GM12878 (cell line): ENCODE measurements at places on chromosomes 2 and 18.

GRCh38 chr18:48814490-48815178, 136.1 kb downstream of the SMAD7 start:
- no peaks in the 10 kb centered on the region for H3K27me3 ChIP-seq
- no peak overlapping the region for H3K4me3 ChIP-seq

GRCh38 chr2:154368153-154368552, 330.3 kb upstream of the KCNJ3 start:
- no peaks in the 10 kb centered on the region for H3K36me3 ChIP-seq
- no peak for DNase-seq
- H3K4me3 ChIP-seq, result no peak overlapping the region
- H3K27me3 ChIP-seq, result no peaks in the 10 kb centered on the region
- H3K27ac ChIP-seq, result no peak overlapping the region

DNA sequence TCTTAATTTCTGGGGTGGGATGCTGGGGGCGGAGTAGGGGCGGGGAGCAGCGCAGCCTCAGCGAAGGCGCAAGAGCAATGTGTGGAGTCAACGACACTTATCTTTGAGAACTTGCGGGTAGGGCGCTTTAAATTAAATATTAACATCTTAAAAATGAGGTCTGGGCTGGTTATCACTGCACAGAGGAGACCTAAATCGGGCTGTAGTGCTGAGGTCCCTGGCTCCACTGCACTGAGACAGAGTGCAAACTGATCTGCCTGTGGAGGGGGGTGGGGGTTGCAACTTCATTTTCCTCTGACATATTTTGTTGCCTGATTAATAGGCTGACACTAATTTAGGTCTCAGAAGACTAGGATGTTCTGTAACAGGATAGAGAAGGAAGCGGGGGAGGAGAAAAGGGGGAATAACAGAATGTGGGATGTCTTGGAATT, 253.0 kb upstream of the FANCL start:
- no peak for DNase-seq
- H3K27ac ChIP-seq, result no peak overlapping the region
- H3K4me1 ChIP-seq, result no peaks in the 10 kb centered on the region

- no peak for DNase-seq
- no peak overlapping the region for H3K4me3 ChIP-seq
- no peaks in the 10 kb centered on the region for H3K27me3 ChIP-seq
- H3K36me3 ChIP-seq, result no peaks in the 10 kb centered on the region
- no peaks in the 10 kb centered on the region for H3K4me1 ChIP-seq
These were observed 2.7 kb upstream of the ZC3H6 start for GRCh38 chr2:112272669-112273068.

- no peak overlapping the region for H3K27ac ChIP-seq
- DNase-seq, result no peak
- H3K36me3 ChIP-seq, result no peaks in the 10 kb centered on the region
These were observed 146.8 kb downstream of the SEPTIN10 start for GRCh38 chr2:109466674-109467575.

- no peaks in the 10 kb centered on the region for H3K27me3 ChIP-seq
- H3K27ac ChIP-seq, result no peak overlapping the region
- no peak for DNase-seq
- no peak overlapping the region for H3K4me3 ChIP-seq
These were observed 4.0 kb downstream of the DHRS9 start for GRCh38 chr2:169073211-169073962.

DNA sequence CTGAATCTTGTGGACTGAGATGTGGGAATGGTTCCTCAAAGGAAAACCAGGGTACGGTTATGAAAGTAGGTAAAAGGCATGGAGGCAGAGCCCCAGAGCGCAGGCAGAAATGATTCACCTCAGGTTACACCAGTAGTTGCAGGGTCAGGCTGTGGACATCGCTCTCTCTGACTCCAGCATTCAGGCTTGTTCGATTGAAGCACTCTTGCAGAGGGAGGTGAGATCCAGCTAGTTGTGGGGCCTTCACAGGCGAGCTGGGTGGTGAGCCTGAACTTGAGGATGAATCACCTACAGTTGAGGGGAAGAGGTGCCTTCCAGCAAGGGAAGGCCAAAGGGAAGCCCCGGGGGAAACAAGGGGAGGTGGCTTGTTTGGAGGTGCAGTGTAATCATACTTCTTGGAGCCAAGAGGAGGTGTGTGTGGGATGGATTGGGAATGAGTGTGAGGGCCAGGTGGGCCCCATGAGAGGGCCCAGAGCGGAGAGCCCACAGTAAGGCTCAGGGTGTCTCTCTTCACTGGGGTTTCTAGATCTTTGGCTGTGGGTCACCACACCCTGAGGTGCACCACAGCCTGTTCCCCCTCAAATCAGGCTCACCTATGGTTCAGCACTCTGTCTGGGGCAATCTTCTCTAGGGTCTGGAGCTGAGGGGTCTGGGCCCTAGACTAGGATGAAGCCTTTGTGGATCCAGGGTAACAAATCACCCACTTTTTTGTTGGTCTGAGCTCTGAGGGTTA, 48.5 kb upstream of the MCFD2 start:
- H3K4me1 ChIP-seq, result no peaks in the 10 kb centered on the region
- H3K27me3 ChIP-seq, result no peaks in the 10 kb centered on the region
- H3K27ac ChIP-seq, result no peak overlapping the region
- H3K4me3 ChIP-seq, result no peak overlapping the region

- H3K4me1 ChIP-seq, result no peaks in the 10 kb centered on the region
- no peak overlapping the region for H3K4me3 ChIP-seq
- H3K27ac ChIP-seq, result no peak overlapping the region
- H3K36me3 ChIP-seq, result no peaks in the 10 kb centered on the region
- no peak for DNase-seq
- no peaks in the 10 kb centered on the region for H3K27me3 ChIP-seq
These were observed 248.4 kb downstream of the ZNF521 start for GRCh38 chr18:25103468-25104155.
